ENCODE measurements at places on chromosomes 7 and 10.
A peak's percentile ranks its signal among the peaks of the same experiment; 100 is the strongest.

DNA sequence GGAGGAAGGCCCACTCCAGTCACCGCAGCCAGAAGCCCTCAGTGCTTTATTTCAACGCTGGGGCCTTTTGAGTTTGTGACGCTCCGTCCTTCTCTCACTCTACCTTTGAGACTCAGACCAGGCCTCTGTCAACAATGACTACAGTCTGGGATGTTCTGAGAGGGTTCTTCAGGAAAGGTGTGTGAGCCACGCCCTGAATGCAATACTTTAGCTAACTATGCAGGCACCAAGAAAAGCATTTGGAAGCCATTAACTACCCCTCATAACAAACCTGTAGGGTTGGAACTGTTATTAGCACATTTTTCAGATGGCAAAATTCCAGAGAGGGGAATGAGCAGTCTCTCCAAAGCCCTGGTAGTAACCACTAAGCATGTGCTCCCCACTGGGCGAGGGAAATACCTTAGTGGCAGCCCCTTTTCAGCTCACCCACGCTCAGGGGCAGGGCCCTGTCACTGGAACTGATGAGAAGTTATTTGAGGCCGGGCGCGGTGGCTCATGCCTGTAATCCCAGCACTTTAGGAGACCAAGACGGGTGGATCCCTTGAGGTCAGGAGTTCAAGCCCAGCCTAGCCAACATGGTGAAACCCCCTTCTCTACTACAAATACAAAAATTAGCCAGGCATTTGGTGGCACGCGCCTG, 5.7 kb upstream of the ARPC1B start:
- no peak for DNase-seq

- no peak for DNase-seq
Observed at GRCh38 chr7:20574784-20575720, 40.4 kb upstream of the ABCB5 start.

GRCh38 chr7:79529214-79529880, 75.9 kb upstream of the MAGI2 start:
- DNase-seq = no peak

- no peak for DNase-seq
Observed at GRCh38 chr10:71594934-71595571, 124.5 kb downstream of the C10orf105 start.

DNA sequence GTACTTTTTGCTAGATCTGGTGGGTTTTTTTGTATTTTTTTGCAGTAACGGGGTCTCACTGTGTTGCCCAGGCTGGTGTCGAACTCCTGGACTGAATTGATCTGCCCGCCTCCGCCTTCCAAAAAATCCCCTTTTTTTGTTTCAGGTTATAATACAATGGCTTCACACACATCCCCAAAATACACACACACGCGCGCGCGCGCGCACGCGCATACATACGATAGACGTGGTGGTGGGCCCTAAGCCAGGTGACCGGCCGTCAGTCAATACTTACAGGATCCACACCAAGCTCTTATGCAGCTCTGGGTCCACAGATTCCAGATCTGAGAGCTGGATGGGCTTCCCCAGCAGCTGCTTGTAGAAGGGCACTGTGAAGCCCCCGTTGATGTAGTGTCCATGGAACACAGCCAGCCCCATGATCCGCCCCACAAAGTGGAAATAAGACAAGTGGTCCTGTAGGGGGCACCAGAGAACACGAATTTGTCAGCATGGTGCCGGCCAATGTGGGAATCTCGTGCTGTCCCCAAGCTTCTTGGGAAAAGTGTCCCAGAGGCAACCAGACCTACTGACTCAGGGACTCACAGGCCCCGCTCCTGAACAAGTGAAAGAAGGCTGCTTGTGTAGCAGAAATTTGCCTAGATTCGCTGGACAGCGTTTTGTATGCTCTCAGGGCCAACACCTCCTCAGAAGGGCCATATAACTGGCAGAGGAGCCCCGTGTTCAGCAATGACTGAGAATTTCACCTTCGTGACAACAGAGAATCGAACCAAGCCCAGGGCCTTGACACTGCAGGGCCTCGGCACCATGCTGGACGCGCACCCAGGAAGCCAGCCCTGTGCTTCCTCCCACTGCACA, 103.6 kb downstream of the SMURF1 start:
- DNase-seq = no peak

DNA sequence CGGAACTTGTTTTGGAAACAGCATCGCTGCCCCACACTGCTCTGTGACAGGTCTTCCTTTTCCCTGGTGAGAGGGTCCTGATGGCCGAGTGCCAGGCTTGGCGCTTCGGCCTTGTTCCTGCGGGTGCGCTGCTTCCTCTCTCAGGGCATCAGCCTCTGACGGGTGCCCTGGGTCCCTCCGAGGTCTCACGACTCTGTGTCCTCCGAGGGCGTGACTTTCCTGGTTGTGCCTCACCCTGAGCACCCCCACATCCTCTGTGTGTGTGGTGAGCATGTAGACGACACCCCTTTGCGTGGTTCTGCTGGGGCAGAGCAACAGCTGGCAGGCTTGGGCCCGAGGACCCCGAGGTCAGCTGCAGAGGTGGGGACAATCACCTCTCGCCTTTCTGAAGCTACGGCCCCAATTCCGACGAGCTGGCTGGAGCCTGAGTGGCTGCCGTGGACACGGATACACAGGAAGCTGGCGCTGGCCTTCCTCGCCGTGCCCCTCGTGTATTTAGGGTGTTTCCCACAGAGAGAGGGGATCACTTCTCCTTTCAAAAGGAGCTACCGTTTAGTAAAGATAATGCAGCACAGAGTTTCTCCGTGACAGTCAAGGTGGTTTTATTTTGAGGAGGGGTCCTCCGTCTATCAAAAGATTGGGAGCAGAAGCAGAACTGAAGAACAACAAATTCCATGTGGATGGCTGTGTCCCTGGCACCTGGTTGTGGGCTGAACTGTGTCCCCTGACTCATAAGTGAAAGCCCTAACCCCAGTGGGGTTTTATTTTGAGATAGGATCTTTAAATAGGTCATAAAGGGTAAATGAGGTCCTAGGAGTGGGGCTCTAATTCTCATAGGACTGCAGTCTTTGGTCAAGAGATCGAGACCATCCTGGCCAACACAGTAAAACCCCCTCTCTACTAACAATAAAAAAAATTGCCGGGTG, 36.2 kb upstream of the PITRM1 start:
- no peak for DNase-seq

GRCh38 chr10:6044751-6045313, 17.3 kb downstream of the IL2RA start:
- no peak for DNase-seq

GRCh38 chr7:154990964-154991540, 11.9 kb downstream of the PAXIP1 start:
- DNase-seq = no peak

DNA sequence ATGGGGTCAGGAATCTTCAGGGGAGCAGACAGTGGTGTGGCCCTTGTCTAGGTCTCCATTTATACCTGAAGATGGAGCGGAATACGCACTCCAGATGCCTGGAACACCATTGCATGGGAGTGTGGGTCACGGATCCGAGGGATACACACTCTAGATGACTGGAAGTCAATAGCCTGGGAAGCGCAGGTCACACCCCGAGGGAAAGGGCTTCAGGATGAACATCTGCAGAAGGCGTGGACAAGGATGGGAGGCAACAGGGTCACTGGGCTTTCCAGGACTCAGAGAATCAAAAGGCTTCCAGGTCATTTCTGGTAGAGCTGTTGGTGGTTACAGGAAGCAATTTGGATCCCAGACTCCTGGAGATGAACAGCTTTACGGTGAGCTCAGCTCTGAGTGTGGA, 382.2 kb upstream of the KLF6 start:
- DNase-seq = no peak

DNA sequence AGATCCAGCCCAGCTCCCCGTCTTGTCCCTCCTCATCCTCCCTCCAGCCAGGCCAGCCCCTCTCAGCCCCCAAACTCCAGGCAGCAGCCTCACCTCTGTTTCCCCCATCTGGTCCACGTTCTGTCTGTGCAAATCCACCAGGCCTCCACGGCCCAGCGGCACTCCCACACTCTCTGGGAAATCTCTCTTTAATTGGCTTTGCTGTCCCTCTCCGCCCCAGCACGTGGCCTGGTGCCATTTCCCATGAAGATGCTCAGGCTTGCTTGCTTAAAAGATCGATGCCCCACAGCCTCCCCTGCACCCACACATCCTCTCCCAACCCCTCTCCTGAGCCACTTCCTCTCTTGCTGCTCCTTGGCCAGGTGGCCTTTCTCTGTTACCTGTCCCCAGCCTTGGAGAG, 39.3 kb downstream of the PRF1 start:
- DNase-seq = no peak

GRCh38 chr10:25501912-25502311, 327.1 kb downstream of the GPR158 start:
- DNase-seq = no peak

GRCh38 chr7:46390042-46390441, 469.0 kb upstream of the IGFBP3 start:
- DNase-seq = no peak

DNA sequence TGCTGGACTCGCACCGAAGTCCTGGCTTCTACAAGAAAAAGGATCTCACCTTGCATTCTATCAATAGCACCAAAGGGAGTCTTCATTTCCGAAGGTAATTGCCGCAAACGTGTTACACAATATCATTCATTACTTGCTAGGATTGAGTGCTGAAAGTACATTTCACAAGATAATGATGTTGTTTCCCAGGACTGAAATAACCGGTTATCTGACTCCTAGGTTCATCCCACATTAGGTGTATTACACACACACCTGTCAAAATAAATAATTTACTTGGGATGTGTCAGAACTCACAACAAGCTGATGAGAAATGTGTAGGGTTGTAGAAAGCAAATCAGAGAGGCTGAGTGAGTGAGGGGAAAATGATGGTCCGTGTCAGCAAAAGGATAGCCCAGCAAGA, 219.4 kb upstream of the RHOBTB1 start:
- DNase-seq = no peak

DNA sequence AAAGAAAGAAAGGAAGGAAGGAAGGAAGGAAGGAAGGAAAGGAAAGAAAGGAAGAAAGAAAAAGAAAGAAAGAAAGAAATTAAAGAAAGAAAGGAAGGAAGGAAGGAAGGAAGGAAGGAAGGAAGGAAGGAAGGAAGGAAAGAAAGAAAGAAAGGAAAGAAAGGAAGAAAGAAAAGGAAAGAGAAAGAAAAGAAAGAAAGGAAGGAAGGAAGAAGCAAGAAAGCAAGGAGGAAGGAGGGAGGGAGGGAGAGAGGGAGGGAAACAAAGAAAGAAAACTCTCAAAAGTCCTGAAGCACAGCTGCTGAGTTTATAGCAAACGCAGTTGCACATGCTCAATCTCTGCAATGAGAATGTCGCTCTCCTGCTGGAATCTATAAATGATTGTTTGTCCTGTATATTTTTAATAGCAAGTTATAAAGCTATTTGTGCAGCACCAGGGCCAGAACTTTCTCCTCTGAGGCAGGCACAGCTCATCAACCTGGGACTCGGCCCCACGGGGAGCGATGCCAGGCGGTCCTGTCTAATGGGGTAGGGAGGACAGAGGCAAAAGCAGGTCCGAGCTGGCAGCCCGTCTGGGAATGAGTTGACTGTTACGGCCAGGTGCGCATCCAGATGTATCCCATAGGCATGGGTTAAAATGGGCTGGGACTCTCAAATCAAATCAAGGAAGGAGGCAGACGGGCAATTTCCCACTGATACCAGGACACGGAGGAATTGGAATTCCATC, 118.0 kb upstream of the PFKP start:
- DNase-seq = no peak

DNA sequence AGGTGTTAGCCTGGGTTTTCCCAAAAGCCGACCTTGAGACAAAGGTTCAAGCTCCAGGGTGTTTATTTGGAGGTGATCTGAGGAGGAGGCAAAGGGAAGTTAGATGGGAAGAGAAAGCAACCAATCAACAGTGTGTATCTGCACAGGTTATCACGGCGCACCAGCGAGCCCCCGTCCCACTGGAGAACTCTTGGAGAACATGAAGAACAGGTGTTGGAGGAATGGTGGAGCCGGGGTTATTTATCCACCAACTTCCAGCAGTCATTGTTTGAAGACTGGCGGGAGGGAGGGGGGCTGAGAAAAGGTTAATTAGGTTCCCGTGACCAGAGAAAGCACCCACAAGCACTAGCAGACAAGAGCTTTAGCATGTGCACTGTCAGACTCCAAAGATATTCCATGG, 282.5 kb upstream of the FOXK1 start:
- no peak for DNase-seq

DNA sequence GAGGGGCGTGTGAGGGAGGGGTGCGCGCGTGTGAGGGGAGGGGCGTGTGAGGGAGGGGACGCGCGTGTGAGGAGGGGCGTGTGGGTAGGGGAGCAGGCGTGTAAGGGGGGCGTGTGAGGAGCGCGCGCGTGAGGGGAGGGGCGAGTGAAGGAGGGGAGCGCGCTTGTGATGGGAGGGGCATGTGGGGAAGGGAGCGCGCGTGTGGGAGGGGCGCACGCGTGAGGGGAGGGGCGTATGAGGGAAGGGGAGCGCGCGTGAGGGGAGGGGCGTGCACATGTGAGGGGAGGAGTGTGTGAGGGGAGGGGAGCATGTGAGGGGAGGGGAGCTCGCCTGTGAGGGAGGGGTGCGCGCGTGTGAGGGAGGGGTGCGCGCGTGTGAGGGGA, 19.1 kb downstream of the MXI1 start:
- peak; percentile 78 for DNase-seq

- no peak for DNase-seq
Observed at GRCh38 chr7:103299660-103300059, 2.4 kb downstream of the PMPCB start.

DNA sequence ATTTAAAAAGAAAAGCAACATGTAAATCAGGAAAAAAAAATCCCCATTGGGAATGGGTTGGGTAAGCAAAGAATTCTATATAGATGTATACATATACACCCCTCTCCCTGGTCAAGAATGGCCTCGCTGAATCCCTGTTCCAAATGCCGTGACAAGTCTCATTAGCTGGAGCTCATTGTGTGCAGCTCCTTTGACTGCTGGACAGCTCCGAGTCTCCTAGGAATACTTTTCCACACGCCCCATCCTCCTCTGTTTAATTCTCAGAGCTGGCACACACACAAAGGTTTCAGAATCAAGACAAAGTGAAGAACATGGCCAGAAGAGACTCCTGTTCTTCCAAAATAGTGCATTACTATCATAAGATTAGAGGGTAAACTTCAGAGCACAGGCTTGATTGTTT, 130.9 kb upstream of the MKLN1 start:
- DNase-seq = no peak

GRCh38 chr10:26697163-26697921, at the start of gene PDSS1:
PDSS1 (plus strand) TSS chr10:26697701; CDS start chr10:26697712, 11 bp downstream.
- DNase-seq = peak; percentile 40

DNA sequence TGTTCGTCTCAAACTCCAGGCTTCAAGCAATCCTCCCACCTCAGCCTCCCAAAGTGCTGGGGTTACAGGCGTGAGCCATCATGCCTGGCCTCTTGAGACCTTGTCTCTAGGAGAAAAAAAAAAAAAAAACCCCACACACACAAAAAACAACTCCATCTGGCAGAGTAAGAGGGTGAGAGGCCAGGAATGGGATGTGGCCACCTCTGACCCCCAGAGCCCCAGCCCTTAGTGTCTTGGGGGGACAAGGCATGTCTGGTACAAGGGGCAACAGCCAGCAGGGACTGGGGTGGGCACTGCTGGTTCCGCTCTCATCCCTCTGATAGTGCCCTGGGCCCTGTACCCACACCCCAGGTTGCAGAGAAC, 15.6 kb upstream of the TNRC18 start:
- DNase-seq = no peak

- no peak for DNase-seq
Observed at GRCh38 chr7:133916621-133917020, 210.5 kb upstream of the LRGUK start.

Measured in activated gamma-delta T cell (primary cell).